ENCODE measurements at places on chromosomes 1 and 21.
A peak's percentile ranks its signal among the peaks of the same experiment; 100 is the strongest.

DNA sequence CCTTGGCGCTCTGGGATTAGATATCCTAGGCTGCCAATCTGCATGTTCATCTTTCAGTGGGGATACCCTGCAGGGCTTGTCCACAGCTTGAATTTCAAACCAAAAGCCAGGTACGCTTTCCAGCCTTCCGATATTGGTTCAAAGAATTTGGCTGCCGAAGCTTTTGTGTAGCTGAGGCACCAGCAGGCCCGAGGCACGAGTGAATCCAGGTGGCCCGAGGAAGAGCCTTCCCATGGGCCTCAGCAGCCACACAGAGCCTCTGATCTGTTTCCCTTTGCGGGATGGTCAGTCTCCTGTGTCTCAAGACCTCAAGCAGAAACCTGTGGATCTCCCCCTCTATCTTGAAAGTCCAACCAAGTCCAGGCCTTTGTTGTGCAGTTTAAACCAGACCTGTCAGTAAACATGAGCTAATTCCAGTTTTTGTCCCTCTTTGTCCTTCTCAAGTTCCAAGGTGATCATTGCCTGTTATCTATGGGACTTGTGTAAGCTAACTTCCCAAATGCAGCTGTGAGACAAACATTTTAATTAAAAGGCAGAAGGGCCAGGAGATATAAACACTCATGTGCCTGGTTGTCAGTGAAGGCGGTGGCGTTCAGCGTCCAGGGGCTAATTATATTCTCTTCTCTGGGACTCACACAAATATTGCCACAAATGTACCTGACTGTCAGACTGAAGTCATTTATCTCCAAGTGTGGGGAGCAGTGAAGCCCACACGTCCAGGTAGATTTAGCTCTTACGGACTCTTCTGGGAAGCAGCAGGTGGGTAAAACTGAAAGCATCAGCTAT is 30.6 kb downstream of the VANGL1 start:
- no peak for DNase-seq

DNA sequence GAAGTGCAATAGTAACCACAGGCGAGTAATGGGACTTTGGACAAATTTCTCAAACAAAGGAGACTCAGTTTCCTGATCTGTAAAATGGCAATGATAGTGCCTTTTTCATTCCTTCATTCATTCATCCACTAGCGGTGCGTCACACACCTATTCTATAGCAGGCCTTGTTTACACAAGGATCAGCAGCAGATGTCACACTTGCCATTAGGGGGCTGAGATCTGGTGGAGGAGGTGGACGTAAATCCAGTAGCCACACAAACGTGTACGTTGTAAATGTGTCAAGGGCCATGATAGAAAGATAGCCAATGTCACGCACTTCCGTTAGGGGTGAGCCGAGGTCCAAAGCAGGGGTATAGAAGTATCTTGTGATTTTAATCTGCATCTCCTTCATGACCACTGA is 34.2 kb downstream of the SERINC2 start:
- no peak for DNase-seq

GRCh38 chr1:177209357-177209756 is 38.6 kb downstream of the BRINP2 start:
- peak; percentile 91 for DNase-seq

GRCh38 chr1:246988316-246988715 is 19.5 kb downstream of the ZNF695 start:
- DNase-seq: no peak

GRCh38 chr1:72483846-72484357 is 201.6 kb upstream of the NEGR1 start:
- no peak for DNase-seq

DNA sequence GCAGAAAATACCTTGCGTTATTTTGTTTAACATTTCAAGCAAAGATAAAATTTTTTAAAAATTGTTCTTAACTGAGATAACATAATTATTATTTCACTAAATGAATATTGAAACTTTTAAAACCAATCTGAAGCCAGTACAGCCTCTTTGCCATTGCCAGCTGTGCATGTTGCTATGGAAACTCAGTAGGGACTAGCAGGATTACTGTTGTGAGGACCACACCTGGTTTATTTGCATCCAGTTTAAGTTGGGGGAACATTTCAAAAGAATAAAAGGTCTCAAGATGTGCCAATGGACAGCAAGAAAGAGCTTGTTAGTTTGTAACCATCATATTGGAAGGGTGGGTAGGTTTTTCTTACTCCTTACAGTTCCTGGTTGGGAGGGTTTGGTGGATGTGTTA is 80.7 kb downstream of the POU2F1 start:
- DNase-seq: no peak

DNA sequence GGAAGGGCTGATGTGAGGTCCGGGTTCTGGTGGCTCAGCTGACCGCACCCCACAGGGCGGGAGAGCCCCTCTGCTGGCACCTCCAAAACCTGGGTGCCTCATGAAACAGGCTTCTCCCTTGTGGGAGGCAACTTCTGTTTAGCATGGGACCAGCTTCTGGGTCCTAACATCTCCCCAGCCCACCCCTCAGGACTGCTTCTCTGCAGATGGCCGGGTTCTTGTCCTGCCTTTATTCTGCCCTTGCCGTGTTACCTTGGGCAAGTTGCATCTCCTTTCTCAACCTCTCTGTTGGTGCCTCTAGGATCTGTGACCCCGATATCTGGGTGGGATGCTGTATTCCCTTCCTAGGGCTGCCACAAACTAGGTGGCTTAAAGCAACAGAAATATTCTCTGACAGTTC is 15.0 kb upstream of the TTC22 start:
- no peak for DNase-seq

DNA sequence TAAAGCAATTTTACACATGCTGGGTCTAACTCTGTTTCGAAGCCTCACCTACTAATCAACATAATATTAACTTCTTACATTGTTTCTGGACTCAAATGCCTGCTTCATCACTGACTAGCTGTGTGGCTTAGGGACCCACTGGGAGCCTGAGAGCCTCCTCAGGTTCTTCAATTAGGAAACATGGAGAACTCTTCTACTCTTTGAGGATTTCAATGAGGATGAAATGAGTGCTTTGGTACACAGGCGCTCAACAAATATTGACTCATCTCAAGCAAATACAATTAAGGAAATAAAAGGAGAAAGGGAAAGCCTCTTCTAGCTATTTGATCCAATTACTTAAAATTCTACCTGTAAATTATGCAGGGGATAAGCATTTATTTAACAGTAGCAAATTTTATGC is 84.4 kb upstream of the JAK1 start:
- DNase-seq: no peak

- DNase-seq: no peak
Measured at GRCh38 chr1:29592261-29592615, 355.9 kb downstream of the PTPRU start.

- DNase-seq: no peak
Measured at GRCh38 chr21:45823100-45823681, 158.4 kb upstream of the COL6A1 start.

GRCh38 chr1:231792634-231793033 is 166.0 kb downstream of the DISC1 start:
- no peak for DNase-seq

DNA sequence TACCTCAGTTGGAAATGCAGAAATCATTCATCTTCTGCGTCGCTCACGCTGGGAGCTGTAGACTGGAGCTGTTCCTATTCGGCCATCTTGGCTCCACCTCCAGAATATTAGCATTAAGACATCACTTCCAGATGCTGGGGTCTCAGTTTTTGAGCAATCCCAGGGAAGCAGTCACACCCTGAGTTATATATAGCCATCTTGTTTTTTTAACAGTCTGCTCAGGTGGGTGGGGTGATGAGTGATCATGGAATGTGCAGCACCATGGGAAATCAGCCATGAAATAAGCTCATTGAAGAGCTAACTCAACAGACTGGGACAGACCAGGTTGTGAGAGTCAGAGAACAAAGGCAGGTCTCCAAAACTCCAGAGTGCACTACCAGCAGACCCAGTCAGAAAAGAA is 27.0 kb upstream of the HMGB4 start:
- DNase-seq: no peak

DNA sequence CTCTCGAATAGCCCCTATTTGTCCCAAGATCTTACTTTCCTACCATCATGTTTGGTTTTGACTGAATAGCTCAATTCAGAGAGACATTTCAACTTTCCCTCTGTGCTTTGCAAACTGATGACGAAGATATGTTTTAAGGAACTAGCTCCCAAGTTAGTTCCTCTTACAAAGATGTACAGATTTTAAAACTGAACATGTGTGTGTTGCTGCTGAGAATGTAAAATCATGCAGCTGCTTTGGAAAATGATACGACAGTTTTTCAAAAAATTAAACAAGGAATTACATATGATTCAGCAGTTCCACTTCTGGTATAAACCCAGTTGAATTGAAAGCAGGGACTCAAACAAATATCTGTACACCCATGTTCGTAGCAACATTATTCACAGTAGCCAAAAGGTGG is 33.6 kb downstream of the KIF26B start:
- no peak for DNase-seq

DNA sequence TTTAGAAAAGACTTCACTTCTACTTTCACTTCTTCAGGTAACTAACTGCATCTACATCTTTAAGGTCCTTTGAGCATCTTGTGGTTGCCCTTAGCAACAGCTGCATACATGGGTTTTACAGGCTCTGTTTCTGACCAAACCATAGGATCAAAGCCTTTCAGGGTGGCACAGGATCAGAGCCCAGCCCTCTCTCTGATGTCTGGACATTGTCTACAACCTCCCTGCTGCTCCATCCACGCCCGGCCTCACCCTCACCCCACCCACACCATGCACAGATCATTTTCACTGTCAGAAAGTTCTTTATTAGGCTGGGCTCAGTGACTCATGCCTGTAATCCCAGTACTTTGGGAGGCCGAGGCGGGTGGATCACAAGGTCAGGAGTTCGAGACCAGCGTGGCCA is 5.2 kb downstream of the NCF2 start:
- DNase-seq: no peak

DNA sequence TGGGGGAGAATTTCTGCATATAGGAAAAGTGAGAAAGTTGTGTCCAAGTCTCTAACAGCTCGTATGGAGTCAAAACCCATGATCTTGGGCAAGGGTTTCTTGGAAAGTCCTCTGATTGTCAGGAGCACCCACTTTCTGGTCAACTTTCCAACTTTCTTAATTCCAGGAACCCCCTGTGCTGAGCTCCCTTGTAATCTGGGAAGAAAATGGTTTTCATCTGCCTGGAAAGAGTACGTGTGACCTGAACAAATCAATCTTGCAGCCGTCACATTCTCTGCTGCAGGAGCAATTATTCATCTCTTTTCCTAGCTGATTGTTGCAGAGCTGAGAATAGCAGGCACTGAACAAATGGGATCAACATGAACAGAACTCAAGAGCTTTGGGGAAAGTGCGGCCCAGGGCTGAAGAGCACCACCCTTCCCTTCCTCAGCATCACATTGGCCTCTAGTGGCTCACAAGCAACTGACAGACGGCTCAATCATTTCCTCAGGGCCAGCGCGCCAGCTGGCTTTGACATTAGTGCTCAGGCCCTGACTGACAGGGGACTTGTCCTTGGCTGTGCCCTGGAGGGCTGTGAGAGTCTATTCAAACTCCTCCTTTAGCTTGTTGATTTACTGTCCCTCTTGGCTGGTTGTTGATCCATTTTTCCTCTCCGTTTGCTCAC is 295.2 kb downstream of the HLX start:
- DNase-seq: no peak

GRCh38 chr1:5954964-5955363 is 37.3 kb downstream of the NPHP4 start:
- no peak for DNase-seq

- no peak for DNase-seq
Measured at GRCh38 chr1:164720440-164721227, 161.7 kb downstream of the PBX1 start.
